ENCODE measurements at places on chromosomes 11 and 22.
A peak's percentile ranks its signal among the peaks of the same experiment; 100 is the strongest.

- peak; percentile 39 for DNase-seq
Measured at GRCh38 chr11:8913961-8914660, 3.1 kb downstream of the AKIP1 start.

- peak; percentile 70 for DNase-seq
Measured at GRCh38 chr11:111344032-111344431, 35.0 kb downstream of the POU2AF1 start.

GRCh38 chr11:17153757-17154156, 54.0 kb downstream of the PIK3C2A start:
- DNase-seq, result no peak

DNA sequence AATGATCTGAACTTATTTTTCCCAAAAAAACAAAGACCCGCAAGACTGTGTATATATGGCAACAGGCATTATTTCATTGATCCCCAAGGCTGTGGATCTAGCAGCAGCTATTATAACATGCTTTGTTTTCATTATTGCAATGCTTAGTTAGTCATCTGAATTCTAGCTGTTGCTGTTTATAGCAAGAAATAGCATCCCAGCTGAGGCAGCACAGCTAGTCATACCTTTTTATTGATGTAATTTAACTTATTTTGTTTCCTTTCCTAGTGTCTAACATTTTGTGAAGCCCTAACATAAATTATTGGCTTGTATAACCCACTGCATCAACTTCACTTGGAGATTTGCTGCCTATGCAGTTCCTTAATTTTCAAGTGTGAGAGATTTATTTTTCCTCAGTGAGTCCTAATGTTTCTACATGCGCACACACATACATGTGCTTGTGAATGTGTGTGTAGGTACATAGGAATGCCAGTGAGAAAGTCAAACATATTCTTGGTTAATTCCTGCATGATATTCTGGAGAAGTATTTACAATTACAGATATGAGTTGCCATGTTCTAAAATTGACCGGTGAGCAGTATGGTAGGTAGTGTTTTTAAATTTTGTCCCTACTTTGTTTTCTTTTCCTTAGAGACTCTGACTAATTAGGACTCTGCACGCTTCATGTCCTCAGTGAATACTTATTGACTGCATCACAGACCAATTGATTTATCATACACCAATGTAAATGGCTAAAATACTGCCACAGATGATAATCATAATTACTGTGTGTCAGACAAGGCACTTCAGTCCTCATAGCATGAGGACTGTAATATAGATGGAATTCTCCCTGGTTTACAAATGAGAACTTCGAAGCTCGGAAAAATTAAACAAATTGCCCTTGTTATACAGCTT, 119.3 kb downstream of the WNT11 start:
- DNase-seq, result peak; percentile 57

GRCh38 chr11:78349114-78349513, 68.5 kb downstream of the GAB2 start:
- DNase-seq, result no peak

- peak; percentile 52 for DNase-seq
Measured at GRCh38 chr22:45164270-45165088, 754 bp downstream of the NUP50 start.

DNA sequence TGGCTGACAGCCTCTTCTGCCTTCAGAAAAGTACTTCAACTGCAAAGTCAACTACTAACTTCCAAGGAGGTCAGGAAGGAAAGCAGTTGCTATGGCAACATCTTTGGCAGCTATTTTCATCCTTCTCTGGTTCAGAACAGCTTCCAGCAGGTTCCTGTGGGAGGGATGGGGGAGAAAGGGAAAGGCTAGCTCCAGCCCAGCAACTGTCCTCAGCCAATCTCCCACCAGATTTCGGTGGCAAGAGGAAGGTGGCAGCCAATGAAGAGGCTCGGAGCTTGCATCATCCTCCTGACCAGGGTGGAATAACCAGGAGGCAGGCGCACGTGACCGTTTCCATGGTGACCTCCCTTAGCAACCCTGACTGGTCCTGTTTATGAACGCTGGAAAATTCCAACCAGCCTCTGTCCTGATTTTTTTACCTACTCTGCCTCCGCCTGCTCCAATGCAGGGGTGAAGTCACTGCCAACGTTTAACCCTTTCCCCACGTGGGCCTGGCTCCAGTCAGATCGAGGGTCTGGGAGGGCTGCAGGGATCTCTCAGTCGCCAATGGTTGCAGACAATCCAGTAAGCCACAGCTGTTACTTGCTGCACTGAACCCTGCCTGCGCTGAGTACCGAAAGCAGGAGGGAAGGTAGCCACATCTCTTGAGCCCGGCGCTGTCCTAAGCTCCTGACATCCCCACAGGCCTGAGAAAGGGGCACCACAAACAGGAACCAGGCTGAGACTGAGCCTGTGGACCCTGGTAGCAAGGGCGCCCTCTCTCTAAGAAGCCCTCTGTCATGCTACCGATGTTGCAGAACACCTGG, 11.2 kb upstream of the MALAT1 start:
- DNase-seq, result peak; percentile 95

GRCh38 chr11:70628855-70629844, 230.8 kb downstream of the CTTN start:
- no peak for DNase-seq

DNA sequence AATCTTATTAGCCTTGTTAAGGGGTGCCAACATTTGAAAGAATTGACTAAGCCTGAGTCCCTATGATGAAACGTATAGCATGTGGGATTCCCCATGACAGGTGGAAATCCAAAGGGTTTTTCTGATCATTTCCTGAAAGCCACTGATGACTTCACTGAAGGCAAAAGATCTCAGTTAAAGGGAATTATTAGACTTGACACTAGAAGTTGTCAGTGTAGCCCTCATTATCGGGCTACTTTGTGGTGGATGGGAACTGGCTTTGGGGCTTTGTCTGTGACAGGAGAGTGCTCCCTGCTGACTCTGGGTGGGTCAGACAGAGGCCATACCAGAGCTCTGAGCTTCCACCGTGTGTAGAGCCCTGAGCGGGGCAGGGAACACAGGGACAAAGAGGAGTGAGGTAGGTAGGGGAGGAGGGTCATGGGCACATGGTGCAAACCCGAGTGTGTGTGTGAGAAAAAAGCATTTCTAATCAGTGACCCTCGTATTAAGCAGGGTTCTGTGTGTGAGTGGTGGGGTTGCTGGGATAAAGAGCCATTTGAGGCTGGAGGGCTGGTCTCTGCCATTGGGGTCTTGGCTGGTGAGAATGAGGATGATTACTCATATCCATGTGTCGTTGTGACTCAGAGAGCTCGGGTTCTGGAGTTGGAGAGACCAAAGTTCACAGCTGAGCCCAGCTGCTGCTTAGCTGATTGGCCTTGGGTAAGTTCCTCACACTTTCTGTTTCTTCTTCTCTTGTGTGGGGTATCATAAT, 101.1 kb downstream of the GRIK4 start:
- no peak for DNase-seq

- DNase-seq, result no peak
Measured at GRCh38 chr11:83023410-83023809, 48.3 kb downstream of the RAB30 start.

DNA sequence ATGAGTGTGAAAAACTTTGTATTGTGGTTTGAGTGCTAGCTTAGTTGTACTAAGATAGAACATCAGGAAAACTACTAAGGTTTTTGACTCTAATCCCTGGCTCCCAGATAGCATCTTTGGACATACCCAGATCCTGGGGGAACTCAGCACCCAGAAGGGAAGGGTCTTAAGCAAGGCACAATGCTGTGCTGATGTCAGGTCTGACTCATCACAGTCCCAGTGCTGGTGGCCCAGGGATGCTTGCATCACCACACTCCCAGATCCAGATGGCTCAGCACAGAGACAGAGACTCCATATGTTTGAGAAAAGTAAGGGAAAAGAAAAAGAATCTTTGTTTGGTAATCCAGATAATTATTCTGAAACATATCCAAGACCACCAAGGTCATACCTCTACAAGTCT, 18.3 kb upstream of the OR56A3 start:
- no peak for DNase-seq

DNA sequence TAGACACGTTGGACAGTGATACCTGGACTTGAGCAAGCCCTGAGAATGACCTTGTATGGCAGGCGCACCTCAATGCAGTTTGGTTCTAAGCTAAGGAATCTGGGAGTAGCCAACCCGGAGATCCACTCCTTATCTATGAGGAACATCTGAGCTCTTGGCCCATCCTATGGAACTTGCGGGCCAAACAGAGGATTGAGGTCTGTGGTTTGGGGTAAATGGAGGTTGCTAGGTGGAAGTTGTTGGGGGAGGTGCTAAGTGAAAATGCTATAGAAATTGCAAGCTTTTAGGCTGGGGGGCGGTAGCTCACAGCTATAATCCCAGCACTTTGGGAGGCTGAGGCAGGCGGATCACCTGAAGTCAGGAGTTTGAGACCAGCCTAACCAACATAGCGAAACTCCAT, 8.9 kb downstream of the GDPD5 start:
- DNase-seq, result no peak

DNA sequence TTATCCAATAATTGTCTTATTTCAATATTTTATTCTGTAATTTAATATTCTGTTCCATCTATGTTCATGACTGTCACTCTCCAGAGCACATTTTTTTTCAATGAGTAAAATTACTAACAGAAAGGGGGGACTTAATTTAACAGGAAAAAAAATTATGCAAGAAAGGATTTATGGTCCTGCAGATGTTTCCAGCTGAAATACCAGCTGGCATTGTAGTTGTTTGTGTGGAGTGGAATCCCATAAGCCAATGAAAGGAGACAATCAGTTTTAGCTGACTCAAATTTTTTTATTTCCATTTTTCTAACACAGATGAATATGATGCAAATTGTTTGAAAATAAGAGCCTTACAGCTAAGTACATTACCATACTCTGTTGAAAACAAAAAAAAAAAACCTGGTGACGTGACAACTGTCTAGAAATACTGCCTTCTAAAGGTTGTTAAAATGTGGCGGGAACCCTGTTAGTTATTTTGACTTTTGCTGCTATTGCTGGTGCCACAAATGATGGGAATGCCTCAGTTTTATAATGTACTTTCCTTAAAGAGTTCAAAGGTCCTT, 389.1 kb downstream of the ETS1 start:
- no peak for DNase-seq

DNA sequence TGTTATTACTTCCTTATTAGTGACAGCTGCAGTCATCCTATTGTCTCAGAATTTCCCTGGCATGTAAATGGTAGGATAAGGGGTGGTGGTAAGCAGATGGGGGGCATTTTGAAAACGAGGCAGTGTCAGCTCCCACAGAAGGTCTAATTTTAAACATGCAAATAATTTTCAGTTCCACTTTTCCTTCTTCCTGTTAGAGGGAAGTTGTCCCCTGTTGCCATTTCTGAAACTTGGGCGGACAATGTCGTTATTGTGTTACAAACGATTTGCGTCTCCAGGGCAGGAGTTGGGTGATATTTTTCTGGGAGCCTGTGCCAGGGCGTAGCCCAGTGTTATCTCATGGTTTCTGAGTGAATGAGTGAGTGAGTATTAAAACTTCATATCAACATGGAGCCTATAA, 7.4 kb downstream of the PTPRJ start:
- no peak for DNase-seq

DNA sequence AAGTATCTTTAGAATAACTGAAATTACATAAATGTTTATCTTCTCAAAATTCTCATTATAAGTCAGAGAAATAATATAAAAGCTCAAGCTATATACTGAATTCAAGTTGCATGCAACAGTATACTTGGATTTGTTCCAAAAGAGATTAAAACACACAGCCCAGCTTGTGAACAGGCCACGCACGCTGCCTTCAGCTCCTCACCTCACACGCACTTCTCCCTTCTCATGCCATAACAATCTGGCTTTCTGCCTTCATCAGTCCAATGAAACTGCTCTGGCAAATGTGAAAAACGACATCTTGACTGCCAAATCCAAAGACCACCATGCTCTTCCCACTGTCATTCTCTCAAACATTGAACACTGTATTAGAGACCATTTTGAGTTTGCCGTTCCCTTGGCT, 22.1 kb downstream of the ATP6V1E1 start:
- no peak for DNase-seq

- DNase-seq, result no peak
Measured at GRCh38 chr11:116963813-116964212, 126.4 kb upstream of the APOA1 start.

- peak; percentile 86 for DNase-seq
Measured at GRCh38 chr11:61791737-61792309, 576 bp downstream of the TMEM258 start.

DNA sequence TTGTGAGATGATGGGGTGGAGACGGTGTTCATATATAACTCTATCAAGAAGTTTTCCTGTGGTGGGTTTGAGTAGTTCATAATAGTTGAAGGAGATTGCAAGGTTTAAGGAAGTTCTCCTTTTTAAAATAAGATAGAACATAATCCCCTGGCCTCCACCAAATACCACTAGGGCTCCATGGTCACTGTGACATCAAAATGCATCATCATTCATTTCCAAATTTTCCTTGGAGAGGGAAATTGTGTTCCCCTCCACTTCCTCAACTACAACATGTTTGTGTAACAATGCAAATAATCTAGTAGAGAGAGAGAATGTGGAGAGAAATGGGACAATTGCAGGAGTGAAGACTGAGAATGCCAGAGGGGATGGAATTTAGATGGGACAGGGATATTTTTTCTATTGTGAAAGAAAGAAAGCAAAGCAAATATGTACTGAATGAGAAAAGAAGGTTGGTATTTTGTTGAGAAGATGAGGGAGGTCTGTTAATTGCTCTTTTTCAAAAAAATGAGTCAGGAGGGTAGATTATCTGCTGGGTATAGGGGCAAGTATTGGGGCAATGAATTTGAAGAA, 33.4 kb upstream of the ZBED5 start:
- no peak for DNase-seq

GRCh38 chr11:80846442-80846841, 1405.6 kb upstream of the TENM4 start:
- DNase-seq, result no peak

DNA sequence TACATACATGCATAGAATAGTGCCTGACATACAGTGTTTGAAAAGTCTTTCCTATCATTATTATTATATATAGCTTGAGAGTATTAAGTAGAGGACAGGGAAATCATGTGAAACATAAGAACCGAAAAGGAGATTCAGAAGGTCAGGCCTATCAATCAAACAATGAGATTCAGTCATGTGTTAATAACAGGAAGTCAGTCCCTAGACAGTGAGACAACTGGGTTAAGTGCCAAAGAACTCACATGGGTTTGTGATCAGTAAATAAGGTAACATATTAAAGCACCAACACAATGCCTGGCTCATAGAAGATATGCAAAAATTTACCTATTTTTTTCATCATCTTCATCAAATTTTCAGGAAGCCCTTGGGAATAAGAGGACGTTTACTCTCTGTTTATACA, 174.3 kb upstream of the FAT3 start:
- DNase-seq, result no peak
